ENCODE measurements at places on chromosomes 2 and 18.

- DNase-seq = no peak
Observed at GRCh38 chr2:10556271-10557140, 108.4 kb upstream of the ODC1 start.

- DNase-seq = no peak
Observed at GRCh38 chr2:71064110-71064611, 4.3 kb upstream of the NAGK start.

DNA sequence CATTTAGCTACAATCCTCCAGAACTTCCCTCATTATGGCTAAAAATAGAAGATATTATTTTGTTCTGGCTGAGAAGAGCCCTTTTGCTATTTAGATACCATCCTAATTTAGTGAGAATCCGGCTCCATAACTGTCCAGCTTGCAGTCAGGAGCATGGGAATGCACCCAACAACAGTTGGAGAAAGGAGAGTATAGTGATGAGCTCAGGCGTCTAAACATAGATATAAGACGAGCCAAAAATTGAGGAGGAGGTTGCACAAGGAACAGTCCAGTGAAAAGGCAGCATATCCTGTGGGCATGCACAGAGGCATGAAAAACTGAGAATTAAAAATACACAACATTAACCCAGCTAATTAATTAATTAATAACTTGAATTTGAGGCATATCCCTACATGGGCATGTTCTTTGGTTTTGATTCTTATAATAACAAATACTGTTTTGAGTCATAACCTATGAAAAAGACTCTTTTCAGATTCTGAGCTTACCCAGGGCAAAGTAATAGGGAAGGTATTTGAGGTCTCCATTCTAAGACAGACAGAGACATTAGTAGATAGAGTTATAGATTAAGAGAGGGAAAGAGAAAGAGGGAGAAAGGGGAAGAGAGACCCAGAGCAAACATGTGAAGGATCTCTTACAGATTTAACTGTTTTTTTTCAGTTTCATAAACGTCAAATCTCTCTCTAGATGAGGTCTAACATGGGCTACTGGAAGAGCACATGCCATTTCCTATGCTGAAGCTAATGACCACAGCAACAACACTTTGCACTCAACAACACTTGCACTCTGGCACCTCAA lies 311.2 kb downstream of the OSR1 start:
- DNase-seq = no peak

GRCh38 chr2:6946722-6947121 lies 29.5 kb downstream of the RNF144A start:
- DNase-seq = no peak

GRCh38 chr2:234885118-234885517 lies 66.7 kb upstream of the SH3BP4 start:
- no peak for DNase-seq

DNA sequence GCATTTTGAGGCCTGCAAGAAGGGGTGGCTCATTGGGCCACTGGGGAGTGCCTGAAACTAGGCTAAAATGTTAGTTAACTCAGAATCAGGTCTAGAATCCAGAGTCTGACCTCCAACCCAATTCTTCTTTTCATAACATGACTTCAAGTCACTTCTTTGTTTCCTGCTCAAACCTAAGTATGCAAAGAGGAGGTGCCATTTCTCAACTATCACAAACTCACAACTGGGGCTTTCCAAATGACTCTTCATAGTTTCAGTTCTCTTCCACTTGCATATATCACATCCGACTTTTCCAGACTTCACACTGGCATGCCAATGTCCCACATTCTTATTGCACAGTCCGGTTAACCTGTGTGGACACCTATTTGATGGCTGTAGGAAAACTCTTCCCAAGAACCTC lies 211.6 kb downstream of the TCF4 start:
- DNase-seq = no peak

- peak; percentile 15 for DNase-seq
Observed at GRCh38 chr18:9803698-9804516, 81.9 kb upstream of the TXNDC2 start.

DNA sequence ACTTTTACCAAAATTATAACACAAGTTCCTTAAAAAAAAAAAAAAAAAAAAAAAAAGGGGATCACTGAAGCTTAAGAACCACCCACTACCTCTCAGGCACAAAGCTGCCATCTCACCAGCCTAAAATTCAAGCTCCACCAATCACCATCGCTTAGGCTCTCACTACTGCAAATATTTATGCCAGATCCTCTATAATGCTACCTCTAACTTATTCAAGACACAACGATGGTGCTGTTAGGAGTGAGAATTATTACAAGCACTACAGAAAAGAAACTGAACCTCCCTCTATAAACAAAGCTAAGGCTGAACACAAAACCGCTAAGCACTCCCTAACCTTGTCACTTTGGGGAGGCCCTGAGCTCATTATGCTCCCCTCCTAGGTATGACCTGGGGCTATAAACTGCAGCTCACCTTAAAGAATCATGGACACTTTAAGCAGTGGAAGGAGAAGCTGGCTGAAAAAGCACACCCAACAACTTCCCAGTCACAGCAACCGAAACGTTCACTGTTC lies 3.6 kb downstream of the FZD5 start:
- no peak for DNase-seq

DNA sequence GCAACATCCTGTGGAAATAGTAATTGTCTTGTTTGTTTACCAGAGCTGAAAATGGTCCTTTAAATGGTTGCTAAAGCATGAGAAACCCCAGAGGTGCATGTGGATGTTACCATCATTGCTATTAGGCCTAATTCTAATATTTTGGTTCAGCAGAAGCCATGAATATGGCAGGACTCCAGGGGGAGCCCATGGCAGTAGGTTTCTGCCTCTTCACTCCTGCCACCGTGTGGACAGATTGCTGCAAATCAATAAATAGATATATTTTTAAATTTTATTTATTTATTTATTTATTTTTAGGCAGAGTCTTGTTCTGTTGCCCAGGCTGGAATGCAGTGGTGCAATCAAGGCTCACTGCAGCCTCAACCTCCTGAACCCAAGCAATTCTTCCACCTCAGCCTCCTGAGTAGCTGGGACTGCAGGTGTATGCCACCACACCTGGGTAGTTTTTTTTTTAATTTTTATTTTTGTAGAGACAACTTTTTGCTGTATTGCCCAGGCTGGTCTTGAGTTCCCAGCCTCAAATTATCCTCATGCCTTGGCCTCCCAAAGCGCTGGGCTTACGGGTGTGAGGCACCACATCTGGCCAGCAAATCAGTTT lies 54.9 kb upstream of the CAPN13 start:
- DNase-seq = no peak

GRCh38 chr2:23291239-23291638 lies 93.7 kb upstream of the KLHL29 start:
- no peak for DNase-seq

GRCh38 chr2:6654279-6654678 lies 211.4 kb downstream of the CMPK2 start:
- no peak for DNase-seq

DNA sequence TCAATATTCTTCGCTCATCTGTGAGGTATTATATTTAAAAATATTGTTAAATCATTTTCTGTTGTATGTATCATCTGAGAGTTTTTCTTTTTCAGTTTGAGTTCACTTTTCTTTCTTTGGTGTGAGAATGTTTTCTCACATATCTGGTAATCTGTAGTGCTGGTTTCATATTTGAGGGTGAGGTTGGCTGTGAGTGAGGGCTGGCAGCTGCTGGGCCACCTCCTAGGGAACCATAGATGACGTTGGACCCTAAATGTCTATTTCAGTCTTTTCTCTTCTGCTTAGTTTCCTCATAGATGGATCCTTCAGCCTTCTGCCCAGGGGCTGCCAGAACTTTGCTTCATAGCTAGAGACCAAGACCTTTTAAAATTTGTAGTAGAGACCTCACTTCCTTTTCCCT lies 33.5 kb downstream of the MGAT5 start:
- DNase-seq = no peak

- DNase-seq = no peak
Observed at GRCh38 chr2:205612636-205613035, 69.7 kb upstream of the NRP2 start.

DNA sequence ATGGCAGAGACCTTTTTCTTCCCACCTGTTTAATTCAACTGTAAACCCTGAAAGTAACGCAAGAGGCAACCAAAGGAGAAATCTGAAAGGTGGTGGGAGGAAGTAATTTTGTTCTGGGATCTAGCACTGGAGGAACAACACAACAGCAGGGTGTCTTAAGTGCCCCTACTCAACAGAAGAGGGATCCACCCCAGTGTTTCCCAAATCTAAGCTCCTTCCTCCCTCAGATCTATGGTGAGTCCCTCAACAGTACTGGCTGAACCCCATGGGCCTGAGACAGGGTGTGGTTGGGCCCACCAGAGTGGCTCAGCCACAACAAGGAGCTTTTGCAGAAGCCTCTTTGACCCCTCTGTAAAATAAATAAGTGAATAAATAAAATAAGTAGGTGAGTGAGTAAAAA lies 790.3 kb downstream of the ERBB4 start:
- no peak for DNase-seq

DNA sequence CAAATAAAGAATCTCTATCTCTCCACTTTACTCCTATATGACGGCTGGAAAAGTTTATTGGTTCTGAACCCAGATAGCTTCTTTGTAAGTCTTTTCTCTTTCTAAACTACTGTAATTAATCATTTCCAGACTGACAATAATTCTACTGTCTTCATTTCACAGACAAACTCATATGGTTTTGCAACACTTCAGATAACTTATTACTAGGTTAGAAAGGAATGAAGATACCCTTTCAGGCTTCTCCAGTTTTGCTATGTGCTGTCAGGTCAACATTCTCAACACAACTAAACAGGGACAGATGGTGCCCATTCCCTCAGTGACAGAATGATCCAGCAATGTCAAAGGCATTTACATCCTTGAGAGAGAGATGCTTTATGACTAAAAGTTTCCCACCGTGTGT lies 198.5 kb upstream of the ITGA4 start:
- no peak for DNase-seq

GRCh38 chr2:130728007-130728454 lies 839 bp upstream of the GPR148 start:
- DNase-seq = no peak

GRCh38 chr2:120496759-120497158 lies 150.8 kb downstream of the INHBB start:
- no peak for DNase-seq

DNA sequence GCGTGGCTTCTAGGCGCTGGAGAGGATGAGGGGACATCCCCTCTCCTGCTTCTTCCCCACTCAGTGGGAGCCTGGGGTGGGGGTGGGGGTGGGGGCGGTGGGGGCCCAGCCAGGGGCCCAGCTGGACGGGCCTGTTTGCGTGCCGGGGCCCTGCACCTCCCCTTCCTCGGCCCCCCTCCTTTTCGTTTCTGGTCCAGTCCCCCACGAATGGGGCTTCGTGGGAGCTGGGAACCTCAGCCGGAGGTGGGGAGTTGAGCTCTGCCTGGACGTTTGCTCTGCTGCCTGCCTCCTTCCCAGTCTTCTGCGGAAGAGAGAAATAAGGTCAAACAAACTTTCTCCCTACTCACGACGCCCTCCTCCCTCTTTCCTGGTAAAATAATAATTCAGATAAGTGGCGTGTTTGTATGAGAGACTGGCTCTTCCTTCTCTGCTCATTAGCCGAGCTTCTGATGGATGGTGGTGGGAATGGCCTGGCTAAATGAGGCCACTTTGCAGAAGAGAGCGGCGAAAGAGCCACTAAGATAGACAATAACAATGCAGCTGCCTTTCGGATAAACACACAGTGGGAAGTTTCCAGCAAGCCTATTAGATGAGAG lies 782 bp downstream of the MTA3 start:
- peak; percentile 31 for DNase-seq

GRCh38 chr18:52340406-52341102 lies 557 bp downstream of the DCC start:
- no peak for DNase-seq

DNA sequence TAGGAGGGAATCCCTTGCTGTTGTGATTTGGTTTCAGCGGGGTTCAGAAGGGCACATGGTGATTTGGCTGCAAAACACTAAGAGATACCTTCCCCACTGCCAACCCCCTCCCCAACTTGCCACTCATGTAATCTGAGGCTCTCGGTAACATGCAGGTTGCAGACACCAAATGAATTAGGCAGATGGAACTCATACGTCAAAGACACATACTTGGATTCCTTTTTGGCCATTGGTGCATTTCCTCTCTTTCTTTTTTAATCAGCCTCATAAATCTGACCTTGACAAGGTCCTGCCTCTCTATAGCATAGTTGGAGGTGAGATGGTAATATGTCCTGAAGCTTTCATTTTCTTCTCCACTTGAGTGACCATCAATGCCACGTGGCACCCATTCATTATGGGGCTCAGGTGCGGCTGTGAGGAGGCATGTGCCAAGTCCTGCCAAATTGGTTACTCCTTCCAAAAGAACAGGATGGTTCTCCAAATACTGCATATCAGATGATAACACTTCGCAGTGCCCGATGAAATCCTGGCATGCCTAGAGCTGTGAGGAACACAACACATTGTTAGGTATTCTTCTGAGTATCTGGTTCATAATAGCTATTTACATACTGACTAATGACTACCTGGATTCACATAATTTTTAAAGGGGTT lies 8.3 kb upstream of the TMEM178A start:
- no peak for DNase-seq

DNA sequence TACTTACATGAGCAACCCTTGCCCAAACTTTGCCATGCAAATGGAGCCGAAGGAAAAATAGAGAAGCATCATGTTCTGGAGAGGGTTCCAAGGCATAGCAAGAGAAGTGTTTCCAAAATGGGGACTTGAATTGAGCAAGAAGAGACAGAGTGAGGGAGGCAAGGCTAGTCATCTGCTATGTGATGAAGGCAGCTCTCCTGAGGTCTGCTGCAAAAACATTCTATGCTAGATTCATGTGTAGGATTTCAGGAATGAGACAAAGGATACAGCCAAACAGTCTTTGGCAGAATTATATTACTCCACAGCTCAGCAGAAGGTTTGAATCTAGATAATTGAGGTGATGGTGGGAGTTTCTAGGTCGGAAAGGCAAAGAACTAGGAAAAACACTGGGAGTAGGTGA lies 24.1 kb upstream of the MRPL19 start:
- DNase-seq = no peak

DNA sequence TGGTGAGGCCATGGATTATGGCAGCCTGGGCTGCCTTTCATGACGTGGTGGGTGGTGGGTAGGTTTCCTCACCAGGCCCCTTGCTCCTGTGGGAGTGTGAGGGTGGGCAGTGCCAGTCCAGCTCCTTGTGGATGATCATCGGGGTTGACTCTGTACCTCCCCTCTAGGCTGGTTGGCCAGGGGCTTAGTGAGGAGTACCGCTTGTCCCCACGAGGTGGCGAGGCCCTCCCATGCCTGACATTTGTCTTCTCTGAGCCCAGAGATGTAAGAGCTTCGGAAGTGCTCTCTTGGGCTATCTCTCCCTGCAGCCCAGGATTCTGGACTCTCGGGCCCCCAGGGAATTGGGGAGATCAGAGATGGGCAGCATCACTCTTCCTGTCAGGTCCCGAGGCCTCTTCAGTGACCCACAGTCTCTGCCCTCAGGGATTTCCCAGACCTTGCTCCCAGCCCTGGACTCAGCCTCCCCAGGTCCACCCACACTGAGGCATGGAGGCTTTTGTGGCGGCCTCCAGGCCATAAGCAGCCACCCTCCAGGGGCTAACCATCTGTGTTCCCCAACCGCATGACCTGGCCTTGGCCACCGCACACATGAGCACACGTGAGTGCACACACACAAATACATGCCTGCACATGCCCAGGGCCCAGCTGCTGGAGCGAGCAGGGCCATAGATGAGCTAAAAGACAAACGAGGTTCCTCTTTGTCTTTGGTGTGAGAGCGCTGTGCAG lies 6.5 kb downstream of the SPR start:
- no peak for DNase-seq

All from amygdala (tissue), 56 donors.